ENCODE measurements at places on chromosomes 6 and 20.

GRCh38 chr6:144500892-144501291, 215.8 kb downstream of the UTRN start:
- H3K36me3 ChIP-seq = no peaks in the 10 kb centered on the region
- DNase-seq = no peak
- H3K4me3 ChIP-seq = no peak overlapping the region
- H3K4me1 ChIP-seq = no peaks in the 10 kb centered on the region

GRCh38 chr6:161976553-161976952, 702.7 kb upstream of the AGPAT4 start:
- H3K36me3 ChIP-seq = no peaks in the 10 kb centered on the region
- H3K4me1 ChIP-seq = no peaks in the 10 kb centered on the region
- H3K27me3 ChIP-seq = no peaks in the 10 kb centered on the region
- H3K27ac ChIP-seq = no peak overlapping the region
- no peak overlapping the region for H3K4me3 ChIP-seq

DNA sequence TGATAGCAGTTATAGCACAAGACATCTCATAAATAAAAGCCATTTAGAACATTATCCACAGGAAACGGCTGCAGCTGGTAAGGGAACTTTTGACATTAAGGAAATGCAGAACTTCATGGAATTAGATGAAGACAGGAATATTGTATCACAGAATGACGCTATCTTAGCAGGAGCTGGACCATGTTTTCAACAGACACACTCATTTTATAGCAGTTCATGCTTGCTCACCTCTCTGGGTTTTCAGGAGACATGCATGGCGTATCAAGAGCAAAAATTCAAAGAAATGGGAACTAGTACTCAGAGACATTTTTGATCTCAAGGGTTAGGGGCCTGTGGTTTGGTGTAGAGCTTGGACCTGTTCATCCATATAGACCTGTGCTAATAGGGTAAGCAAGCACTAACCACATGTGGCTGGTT, 125.0 kb downstream of the FYN start:
- no peaks in the 10 kb centered on the region for H3K27me3 ChIP-seq
- no peak overlapping the region for H3K4me3 ChIP-seq
- DNase-seq = no peak
- no peaks in the 10 kb centered on the region for H3K4me1 ChIP-seq
- H3K36me3 ChIP-seq = no peaks in the 10 kb centered on the region

- no peak overlapping the region for H3K4me3 ChIP-seq
- no peak overlapping the region for H3K27ac ChIP-seq
- H3K36me3 ChIP-seq = no peaks in the 10 kb centered on the region
- no peaks in the 10 kb centered on the region for H3K4me1 ChIP-seq
- no peak for DNase-seq
Observed at GRCh38 chr6:81762606-81763005, 10.1 kb upstream of the TENT5A start.

- H3K27me3 ChIP-seq = no peaks in the 10 kb centered on the region
- DNase-seq = no peak
- no peak overlapping the region for H3K4me3 ChIP-seq
- no peaks in the 10 kb centered on the region for H3K4me1 ChIP-seq
Observed at GRCh38 chr20:21167261-21167660, 41.4 kb downstream of the KIZ start.

All from adrenal gland (tissue), 19 donors.